Amniotic stem cell (primary cell): ENCODE measurements at places on chromosomes 1 and 21.
A peak's percentile ranks its signal among the peaks of the same experiment; 100 is the strongest.

- DNase-seq, result peak; percentile 8
These were observed at the start of gene GBP3 for GRCh38 chr1:89022167-89022959. TSS of gene GBP3 (minus strand) at chr1:89022866. CDS start at chr1:89020721, 2,145 bp downstream.

DNA sequence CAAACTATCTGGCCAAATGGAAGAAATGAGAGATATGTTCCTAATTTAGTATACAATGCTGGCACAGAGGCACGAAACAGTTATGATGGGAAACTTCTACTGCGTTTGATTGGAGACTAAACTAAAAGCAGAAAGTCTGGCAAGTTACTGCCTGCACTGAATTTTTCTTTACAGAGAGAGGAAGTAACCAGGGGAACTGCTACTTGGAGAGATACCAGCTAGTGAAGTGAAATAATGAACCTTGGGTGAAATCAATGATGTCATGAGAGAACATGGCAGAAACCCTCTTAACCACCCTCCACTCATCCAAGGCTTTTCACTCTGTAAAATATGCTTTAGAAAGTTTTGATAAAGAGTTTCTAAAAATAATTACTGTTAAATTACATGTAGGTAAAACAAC, 29.3 kb downstream of the NIBAN1 start:
- no peak for DNase-seq

DNA sequence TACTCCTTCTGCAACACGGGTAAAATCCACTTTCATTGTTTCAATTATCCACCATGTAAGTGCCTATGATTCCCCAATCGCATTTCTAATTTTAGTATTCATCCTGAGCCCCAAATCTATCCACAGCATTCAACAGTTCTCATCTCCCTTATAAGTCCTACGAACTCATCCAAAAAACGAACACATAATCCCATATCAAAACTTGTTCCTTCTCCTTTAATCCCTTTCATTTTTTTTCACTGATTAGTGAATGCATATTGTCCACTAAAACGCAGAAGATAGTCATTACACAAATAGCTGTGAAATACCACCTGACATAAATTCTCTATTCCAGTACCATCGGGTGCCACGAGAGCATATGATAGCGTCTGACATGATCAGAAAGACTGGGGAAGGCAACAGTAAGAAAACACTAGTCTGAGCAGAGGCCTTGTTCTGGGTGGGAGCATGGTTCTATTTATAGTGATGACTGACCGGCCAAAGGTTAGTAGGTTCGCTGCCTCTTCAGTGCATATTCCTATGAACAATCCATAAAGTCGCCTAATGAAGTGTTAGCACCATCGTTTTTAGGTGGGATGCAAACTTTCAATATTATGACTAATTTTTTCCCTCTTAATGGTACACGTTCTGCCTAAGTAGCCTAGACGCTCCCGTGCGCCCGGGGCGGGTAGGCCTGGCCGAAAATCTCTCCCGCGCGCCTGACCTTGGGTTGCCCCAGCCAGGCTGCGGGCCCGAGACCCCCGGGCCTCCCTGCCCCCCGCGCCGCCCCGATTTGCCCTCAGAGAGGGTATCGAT, 648 bp downstream of the ATP5PF start:
- DNase-seq, result no peak

DNA sequence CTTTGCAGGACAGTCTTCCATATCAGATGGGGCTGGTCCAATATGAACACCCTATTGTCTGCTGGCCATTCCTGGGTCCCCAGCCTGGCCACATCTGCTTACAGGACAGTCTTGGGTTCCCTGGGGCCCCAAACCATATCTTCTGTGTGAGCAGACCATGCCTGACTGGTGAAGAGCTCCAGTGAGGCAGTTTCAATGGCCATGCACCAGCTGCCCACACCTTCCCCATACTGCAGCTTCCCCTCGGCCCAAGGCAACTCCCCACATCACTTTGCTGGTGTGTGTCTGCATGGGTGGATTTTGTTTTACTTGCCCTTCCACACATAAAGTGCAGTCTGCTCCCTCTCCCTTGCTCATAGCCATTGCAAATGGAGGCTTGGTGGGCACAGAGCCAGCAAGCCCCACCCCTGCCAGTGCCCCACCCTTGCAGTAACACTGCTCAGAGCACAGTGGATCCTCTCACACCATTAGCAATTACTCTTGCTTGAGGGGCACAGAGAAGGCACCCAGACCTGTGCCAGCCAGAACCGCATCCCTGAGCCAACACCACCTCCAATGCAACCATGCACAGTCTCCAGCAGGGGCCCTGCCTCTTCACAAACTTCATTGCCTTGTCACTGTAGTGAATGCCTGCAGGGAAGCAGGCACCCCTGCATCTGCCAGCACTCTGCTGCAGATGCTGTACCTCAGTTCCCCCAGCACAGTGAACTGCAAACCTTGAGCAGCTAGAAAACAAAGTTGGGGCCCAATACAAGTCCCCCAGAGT, 474.5 kb upstream of the BEND5 start:
- DNase-seq, result no peak

DNA sequence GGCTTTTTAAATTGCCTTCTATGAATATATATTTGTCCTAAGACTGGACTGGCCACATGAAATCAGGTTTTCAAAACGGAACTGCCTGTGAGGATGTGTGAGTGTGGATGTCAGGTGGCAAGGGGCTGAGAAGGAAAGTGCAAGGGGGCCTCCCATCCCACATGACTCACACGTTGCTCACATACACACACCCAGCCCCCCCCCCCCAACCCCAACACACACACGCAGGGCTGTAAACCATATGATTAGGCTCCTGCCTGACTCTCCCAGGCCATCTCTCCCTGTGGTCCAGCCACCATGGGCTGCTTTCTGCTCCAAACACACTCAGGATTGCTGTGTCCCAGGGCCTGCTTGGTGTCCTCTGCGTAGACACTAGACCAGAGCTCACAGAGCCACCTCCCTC, 22.4 kb downstream of the DEGS1 start:
- no peak for DNase-seq

DNA sequence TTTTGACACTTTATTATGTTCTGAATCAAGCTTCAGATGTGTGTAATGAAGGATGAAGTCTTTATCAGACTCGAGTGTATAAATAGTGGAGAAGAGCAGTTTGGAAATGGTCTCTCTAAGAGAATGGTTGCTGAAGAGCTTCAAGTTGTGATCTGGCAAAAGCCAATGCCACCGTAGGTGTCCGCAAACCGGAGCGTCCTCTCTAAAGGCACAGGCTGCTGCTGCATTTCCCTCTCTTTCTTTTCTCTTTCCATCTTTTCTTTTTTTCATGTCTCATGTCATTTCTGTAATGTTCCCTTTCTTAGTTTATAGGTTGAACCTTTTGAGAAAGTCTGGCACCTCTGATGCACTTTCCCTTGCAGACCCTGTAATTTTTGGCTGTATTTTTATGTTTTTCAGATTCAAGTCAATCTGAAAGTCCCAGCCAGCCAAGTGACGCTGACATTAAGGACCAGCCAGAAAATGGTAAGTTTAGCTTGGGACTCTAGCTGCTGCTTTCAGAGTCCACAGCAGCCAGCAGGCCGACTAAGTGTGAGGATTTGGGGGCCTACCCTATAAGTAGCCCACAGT, 194.8 kb downstream of the NFIA start:
- DNase-seq, result no peak

DNA sequence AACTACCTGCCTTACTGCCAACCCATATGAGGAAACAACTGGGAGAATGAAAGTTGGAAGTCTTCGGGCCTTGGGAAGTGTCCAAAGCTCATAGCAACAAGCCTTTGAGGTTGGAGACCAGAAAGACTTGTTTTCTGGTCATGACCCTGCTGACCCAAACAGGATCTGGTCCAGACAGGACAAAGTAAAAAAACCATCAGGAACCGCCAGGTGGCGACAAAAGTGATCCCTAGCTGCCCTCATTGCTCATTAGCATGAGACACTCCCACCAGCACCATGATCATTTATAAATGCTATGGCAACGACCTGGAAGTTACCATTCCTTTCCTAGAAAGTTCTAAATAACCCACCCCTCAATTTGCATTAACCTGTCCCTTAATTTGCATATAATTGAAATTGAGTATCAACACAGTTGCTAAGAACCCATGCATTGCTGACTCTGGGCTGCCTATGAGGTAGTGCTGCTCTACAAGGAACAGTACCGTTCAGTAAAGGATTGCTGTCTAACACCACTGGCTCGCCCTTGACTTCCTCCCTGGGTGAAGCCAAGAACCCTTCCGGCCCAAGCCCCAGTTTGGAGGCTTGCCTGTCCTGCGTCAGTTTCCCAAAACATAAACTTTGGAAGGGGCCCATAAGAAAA, 89.0 kb downstream of the URB2 start:
- no peak for DNase-seq

GRCh38 chr1:64019818-64020217, 183.6 kb upstream of the UBE2U start:
- peak; percentile 35 for DNase-seq

DNA sequence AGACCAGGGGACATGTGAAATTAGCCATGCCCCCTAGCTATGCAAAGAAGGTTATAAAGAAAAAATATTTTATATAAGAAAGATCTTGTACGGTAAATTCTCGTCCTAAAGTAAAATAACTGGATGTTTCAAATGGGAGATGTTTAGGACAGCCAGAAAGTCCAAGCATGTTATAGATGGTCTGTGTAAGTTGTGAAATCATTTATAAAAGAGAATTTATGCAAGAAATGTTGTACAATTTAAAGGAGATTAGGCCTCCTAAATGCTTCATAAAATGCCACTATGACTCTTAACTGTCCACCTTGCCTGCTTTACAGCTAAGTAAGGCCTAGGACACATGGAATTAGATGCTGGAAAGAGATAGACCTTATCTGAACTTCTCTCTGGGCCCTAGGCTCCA, 118.1 kb upstream of the POGK start:
- DNase-seq, result no peak

GRCh38 chr1:198641966-198642668, 3.3 kb downstream of the PTPRC start:
- DNase-seq, result no peak

GRCh38 chr1:96840396-96840795, 118.8 kb downstream of the PTBP2 start:
- no peak for DNase-seq

- no peak for DNase-seq
These were observed 1.2 kb downstream of the VSIG8 start for GRCh38 chr1:159861218-159861617.

DNA sequence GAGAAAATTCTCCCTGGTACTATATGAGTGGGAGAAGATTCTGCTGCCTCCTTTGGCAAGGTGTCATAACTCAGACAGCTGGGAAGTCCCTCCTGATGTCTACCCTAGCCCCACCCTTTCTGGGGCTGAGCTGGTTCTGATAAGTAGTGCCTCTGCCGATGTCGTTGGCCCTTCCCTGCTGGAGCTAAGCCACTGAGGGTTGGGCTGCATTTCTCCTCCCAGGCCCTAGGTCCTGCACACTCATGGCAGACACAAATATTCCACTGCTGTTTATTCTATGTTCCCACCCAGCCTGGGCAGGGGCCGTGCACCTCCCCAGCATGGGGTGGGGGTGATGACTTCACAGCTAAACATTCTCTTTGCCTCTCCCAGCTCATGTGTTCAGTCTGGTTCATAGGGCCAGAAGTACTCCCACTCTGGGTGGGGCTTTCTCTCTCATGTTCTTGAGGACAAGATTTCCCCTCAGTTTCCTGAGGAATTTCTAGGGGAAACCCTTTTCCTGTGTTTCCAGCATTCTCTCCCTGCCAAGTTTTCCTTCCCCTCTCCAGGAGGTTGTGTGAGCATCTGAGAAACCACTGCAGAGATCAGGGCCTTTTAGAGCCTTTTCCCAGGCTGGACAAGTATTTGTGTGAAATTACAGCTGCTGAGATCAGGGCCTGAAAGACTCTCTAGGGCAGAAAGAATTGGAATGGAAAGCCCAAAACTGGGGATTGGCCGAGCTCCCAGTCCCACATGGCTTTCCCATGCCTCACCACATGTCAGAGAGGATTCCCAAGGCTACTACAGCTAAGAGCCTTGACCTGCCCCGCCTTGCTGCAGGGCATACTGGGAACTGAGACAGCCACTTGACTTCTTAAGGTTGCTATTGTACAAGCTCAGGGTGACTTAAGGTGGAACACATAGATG, 66.2 kb downstream of the ATP2B4 start:
- peak; percentile 79 for DNase-seq

GRCh38 chr1:5250336-5250735, 595.9 kb downstream of the AJAP1 start:
- DNase-seq, result no peak

DNA sequence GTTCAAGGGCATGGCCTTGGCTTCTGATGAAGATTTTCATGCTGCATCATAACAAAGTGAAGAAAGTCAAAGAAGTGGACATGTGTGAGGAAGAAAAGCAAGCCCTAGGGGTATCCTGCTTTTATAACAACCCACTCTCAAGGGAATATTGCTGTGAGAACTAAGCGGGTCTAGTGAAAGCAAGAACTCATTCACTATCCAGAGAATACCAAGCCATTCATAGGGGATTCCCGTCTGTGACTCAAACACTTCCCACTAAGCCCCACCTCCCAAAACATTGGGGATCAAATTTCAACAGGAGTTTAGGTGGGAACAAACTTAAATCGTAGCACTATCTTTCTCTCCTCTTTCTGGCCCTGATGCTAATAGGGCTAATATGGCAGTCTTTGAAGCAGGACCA, 98.5 kb upstream of the CTTNBP2NL start:
- no peak for DNase-seq

- no peak for DNase-seq
These were observed 4.4 kb upstream of the C1orf56 start for GRCh38 chr1:151043163-151043562.

GRCh38 chr1:82565146-82565545, 764.4 kb downstream of the ADGRL2 start:
- peak; percentile 64 for DNase-seq

GRCh38 chr1:36768486-36769178, 265.7 kb downstream of the GRIK3 start:
- DNase-seq, result no peak

- no peak for DNase-seq
These were observed 10.8 kb upstream of the PSMD4 start for GRCh38 chr1:151243683-151244216.
